Lung (tissue), 17 donors: ENCODE measurements at places on chromosomes 12 and 14. TPM values are rescaled to one million over a fixed set of nuclear protein-coding genes. Genes with fewer than 3 reads are reported as not detected.

Gene SLC4A8
- polyA plus RNA-seq, result 1.2 TPM

GRCh38 chr12:66144791-66145754, 14.5 kb upstream of the LLPH start:
- DNase-seq, result peak; percentile 93
- H3K27me3 ChIP-seq, result no peaks in the 10 kb centered on the region
- H3K4me1 ChIP-seq, result peaks cover 4% of the 10 kb centered on the region
- H3K4me3 ChIP-seq, result no peak overlapping the region

DNA sequence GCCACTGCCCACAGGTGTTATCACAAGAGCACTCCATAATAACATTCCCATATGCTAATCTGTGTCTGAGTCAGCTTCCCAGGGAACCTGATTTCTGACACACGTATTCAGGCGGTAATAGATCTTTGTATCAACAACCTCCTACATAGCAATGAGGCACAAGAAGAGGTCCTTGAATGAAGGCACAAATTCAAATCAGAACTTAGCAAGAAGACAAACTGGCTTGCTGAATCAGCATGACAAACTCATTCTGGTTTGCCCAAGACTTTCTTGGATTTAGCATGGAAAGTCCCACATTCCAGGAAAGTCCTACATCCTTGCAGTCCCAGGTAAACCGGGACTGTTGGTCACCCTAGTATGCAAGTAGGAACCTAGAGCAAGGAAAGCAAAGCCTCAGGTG, 33.9 kb upstream of the RNU6-7 start:
- no peak overlapping the region for H3K4me3 ChIP-seq
- no peaks in the 10 kb centered on the region for H3K4me1 ChIP-seq
- H3K27me3 ChIP-seq, result no peaks in the 10 kb centered on the region

GRCh38 chr14:100261621-100262020, 22.7 kb downstream of the YY1 start:
- H3K4me3 ChIP-seq, result no peak overlapping the region
- no peaks in the 10 kb centered on the region for H3K27me3 ChIP-seq
- H3K36me3 ChIP-seq, result peaks cover 11% of the 10 kb centered on the region
- H3K4me1 ChIP-seq, result no peaks in the 10 kb centered on the region
- H3K27ac ChIP-seq, result no peak overlapping the region

Gene KCNA5
- 0.46 TPM for polyA plus RNA-seq

DNA sequence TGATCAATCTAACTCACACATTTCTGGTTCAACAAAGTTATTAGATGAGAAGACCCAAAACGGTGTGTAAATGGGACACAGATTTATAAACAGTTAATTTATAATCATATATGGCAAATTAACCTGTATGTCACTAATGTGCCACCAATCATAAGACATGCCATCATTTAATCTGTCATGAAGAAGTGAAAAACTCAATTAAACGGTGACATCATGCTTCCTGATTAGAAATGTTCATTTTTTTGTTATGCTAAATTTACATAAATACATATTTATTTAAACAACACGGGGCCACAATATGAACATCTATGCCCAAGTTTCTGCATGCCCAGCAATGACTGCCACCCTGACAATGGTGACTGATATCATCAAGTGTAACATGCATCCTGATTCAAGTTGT, 164.1 kb upstream of the EEA1 start:
- no peaks in the 10 kb centered on the region for H3K4me1 ChIP-seq
- no peak overlapping the region for H3K27ac ChIP-seq
- no peak for DNase-seq
- H3K4me3 ChIP-seq, result no peak overlapping the region
- no peaks in the 10 kb centered on the region for H3K27me3 ChIP-seq

Gene DCP1B
- polyA plus RNA-seq, result 6.4 TPM

DNA sequence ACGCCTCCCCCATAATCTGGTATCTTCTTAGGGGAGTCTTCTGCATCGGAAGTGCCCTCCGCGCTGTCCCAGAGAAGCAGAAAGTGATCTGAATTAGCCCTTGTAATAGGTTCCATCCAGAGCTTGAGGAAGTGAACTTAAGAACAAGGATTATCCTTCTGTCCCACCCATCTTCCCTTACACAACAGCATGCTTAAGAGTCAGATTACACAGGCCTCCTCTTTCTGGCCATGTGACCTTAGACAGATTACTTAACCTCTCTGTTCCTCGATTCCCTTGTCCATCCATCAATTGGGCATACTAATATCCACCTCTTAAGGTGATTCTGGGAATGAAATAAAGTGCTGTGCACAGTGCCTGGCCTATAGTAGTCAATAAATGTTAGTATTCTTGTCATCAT, 11.4 kb downstream of the CABP1 start:
- H3K36me3 ChIP-seq, result no peaks in the 10 kb centered on the region
- no peaks in the 10 kb centered on the region for H3K4me1 ChIP-seq
- no peak overlapping the region for H3K27ac ChIP-seq
- DNase-seq, result no peak

Gene KCNC2
- not detected for polyA plus RNA-seq

Gene PZP
- 0.69 TPM for polyA plus RNA-seq

DNA sequence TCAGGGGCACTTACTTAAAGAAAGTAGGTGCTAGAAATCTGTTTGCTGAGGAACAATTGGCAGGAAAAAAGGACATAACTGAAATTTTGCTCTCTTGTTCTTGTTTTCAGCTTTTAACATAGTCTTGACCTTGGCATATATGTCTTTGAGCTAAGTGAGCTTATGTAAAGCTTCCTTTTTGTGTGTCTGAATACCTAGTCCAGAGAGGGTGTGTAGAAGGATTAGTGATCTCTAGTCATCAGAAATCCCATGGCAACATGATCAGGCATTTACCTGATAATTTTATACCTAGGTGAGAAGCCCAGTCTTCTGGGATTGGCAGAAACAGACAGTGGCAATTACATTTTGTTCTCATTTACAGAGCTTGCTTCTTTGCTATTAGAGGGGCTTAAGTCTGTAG, 166.1 kb downstream of the SNAPC1 start:
- DNase-seq, result no peak
- no peak overlapping the region for H3K4me3 ChIP-seq
- H3K27me3 ChIP-seq, result no peaks in the 10 kb centered on the region
- no peak overlapping the region for H3K27ac ChIP-seq

DNA sequence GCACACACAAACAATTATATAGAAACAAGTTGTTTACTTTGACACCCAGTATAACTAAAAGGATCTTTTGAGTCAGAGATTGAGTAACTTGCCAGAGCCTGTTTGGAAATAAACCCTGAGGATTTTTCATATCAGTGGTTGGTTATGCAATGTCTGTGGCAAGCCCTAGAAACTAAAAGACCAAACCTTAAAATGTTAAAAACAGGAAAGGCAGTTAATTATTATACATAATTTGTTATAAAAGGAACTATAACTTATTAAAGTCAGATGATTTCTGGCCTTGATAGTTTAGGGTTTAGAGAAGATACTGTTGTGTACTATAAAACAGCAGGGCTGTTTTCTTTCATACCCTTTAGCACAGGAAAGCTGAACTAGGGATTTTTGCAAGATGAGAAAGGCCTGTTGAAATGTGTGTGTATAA, 44.1 kb downstream of the PSEN1 start:
- no peaks in the 10 kb centered on the region for H3K4me1 ChIP-seq
- no peak overlapping the region for H3K27ac ChIP-seq
- H3K27me3 ChIP-seq, result no peaks in the 10 kb centered on the region
- peak; percentile 74 for DNase-seq

Gene COA8
- polyA plus RNA-seq, result 30.6 TPM

- no peaks in the 10 kb centered on the region for H3K4me1 ChIP-seq
- no peaks in the 10 kb centered on the region for H3K27me3 ChIP-seq
- DNase-seq, result no peak
- H3K36me3 ChIP-seq, result no peaks in the 10 kb centered on the region
- H3K4me3 ChIP-seq, result no peak overlapping the region
Measured at GRCh38 chr14:26626256-26626655, 28.4 kb upstream of the NOVA1 start.

DNA sequence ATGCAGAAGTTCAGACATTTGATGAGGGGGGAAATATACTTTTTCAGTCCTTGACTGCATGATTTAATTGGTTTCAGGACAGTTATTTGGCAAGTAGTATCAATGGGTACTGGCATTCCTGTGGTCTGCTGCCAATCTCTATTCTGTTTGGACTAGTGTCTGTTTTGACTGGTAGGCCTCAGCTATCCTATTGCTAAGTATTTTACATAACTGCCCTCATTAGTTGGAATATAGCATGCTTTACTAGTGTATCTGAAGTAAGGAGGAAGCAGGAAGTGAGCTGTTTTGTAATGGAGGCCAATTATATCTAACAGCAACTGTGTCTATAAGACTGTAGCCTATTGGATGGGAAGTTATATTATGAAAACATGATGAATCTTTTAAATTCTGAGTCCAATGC, 104.3 kb downstream of the FLRT2 start:
- no peak for DNase-seq
- H3K4me3 ChIP-seq, result no peak overlapping the region
- H3K27me3 ChIP-seq, result no peaks in the 10 kb centered on the region

- H3K4me1 ChIP-seq, result peaks cover 6% of the 10 kb centered on the region
- H3K27ac ChIP-seq, result no peak overlapping the region
- no peak for DNase-seq
- H3K4me3 ChIP-seq, result no peak overlapping the region
- no peaks in the 10 kb centered on the region for H3K27me3 ChIP-seq
Measured at GRCh38 chr14:90604356-90604755, 207.5 kb downstream of the CALM1 start.

Gene DBX2
- not detected for polyA plus RNA-seq

DNA sequence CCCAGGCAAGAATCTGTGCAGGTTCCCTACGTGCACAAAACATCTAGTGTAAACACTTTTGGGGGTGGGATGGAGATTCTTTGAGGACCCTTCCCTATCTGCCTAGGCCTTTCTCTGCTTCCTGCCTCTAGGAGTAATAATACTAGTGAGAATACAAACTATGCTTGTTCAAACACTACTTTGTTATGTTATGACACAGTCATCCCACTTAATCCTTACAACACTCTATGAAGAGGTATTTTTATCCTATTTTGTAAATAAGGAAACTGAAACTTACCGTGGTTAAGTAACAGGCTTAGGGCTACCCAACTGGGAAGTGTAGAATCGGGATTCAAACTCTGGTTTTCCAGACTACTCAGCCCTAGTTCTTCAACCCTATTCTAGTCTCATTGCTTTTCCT, 96.5 kb downstream of the KCNA5 start:
- H3K4me1 ChIP-seq, result no peaks in the 10 kb centered on the region
- no peak for DNase-seq
- H3K4me3 ChIP-seq, result no peak overlapping the region
- no peaks in the 10 kb centered on the region for H3K36me3 ChIP-seq
- no peak overlapping the region for H3K27ac ChIP-seq

DNA sequence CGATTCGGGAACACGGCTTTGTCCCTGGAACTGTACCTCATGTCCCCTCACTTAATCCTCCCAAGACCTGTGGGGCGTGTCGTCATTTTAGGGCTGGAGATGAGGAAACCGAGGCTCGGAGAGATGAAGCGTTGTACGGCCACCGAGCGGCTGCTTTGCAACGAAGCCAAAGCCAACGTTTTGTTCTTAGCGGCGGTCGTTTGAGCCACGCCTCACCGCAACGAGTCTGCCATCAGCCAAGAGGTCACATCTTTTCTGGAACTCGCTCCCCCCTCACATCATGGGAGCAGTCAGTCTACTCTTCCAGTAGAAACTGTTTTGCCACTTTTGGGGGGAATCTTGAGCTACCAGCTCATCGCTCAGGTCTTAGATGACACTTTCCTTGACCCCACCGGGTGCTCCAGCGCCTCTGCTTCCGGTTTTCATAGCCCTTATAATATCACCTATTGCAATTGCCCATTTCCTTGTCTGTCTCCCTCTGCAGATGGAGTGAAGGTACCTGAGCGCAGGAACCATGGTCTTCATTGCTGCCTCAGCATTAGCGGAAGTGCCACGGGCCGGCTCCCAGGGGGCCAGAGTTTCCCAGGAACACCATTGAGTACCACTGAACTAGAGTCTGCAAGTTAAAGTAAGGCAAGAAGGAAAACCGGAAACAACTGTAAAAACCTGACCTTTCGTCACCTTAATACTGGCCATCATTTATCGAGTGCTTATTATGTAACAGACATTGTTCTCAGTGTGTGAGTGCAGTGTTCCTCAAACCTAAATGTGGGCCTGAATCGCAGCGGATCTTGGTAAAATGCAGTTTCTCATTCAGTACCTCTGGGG, 19.6 kb downstream of the NINJ2 start:
- H3K36me3 ChIP-seq, result no peaks in the 10 kb centered on the region
- H3K4me1 ChIP-seq, result peaks cover 27% of the 10 kb centered on the region
- no peaks in the 10 kb centered on the region for H3K27me3 ChIP-seq
- peak overlapping the region; percentile 68 for H3K4me3 ChIP-seq

DNA sequence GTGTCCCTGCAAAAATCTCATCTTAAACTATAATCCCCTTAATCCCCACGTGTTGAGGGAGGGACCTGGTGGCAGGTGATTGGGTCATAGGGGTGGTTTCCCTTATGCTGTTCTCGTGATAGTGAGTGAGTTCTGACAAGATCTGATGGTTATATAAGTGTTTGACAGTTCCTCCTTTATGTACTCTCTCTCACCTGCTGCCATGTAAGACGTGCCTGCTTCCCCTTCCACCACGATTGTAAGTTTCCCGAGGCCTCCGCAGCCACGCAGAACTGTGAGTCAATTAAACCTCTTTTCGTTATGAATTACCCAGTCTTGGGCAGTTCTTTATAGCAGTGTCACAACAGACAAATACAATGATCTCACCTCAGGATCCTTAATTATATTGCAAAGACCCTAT, 45.2 kb upstream of the MAP1LC3B2 start:
- DNase-seq, result no peak
- H3K36me3 ChIP-seq, result no peaks in the 10 kb centered on the region
- H3K4me1 ChIP-seq, result no peaks in the 10 kb centered on the region
- no peaks in the 10 kb centered on the region for H3K27me3 ChIP-seq

Gene FAIM2
- polyA plus RNA-seq, result 0.53 TPM

Gene PPFIA2
- 0.09 TPM for polyA plus RNA-seq
